ENCODE measurements at places on chromosomes 1 and 21.
A peak's percentile ranks its signal among the peaks of the same experiment; 100 is the strongest.

DNA sequence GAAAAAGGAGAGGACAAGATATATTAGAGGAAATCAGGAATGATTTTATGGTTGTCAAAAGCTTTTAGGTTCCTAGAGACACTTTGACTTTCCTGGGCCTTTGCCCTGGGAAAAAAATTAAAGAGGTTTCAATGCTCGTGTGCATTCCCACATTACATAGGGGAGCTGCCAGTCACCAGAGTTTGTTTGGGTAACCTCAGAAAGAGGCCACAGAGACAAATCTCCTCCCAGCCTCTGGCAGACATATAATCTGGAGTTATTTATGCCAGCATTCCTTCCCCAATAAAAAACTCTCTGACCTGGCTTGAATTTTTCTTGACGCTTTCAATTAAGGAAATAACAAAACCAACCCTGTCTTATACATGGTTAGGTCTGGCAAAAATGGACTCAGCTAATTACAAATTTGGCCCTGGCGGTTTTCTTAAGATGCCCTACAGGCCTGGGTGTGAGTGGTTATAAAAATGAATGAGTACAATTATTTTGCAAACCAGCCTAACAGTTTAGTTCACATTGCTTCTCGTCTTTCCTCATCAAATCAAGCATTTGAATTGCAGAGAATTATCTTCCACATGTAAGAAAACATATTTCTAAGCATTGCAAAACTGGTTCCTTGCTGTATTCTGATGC lies 63.7 kb downstream of the WLS start:
- DNase-seq: no peak

DNA sequence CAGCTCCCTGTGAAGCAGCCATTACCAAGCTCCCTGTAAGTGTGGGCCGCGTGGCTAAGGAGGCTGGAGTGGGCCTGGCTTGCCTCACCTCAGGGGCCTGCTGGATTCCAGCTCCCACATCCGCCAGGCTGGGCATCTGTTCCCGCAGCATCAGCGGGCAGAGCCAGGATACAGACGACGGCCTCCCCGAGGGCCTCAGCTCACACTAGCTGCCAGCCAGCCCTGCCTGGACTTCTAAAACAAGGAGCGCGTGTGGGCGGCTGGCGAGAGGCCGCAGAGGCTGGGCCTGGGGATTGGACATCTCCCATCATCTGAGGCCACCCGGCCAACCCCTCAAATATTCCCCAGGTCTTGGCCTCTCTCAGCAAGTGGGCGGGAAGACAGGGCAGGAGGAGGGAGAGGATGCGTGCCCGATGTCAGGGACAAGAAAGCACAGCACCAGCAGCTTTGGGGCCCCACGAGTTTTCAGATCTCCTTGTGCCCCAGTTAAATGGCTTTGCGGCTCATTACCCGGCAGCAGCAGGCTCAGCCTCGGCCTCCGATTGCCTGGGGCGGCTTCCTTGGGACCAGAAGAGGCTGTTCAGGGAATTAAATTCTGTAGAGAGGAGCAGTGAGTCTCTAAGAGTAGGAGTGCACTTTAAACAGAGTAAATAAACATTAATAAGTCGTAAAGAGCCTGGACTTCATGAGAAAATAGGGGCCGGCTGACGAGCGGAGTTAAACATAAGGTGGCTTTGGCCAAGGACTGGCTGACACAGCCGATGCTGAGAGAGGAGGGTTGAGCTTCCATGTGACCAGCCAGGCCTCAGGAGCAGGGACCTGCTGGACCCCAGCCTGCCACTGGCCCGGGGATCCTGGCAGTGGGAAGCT lies 208.9 kb upstream of the C1orf174 start:
- DNase-seq: no peak

DNA sequence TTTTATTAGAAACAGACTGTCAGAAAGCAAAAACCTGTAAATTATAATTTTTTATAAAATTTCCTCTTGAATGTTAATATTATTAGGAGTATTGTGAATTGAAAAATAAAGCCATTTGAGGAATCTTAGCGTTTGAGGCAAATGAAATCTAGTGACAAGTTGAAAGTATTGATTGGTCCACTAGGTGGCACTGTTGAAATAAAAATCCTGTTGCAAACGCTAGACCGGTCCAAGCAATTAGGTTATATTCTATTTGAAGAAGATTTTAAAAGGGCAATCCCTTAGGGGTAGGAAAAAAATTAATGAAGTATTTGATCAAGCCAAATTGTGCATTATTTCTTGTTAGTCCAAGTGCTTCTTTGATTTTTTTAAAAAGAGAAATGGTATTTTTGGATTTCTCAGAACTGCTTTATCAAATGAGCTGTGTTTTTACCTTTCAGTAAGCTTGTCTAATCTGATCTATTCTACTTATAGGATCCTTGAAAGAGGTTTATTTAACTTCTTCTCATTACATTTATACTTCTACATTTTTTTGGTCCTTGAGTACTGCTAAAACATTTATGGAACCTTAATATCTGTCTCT lies 57.7 kb downstream of the ATG4C start:
- DNase-seq: no peak

- no peak for DNase-seq
Observed at GRCh38 chr1:151061704-151062103, 1.5 kb downstream of the MLLT11 start.

DNA sequence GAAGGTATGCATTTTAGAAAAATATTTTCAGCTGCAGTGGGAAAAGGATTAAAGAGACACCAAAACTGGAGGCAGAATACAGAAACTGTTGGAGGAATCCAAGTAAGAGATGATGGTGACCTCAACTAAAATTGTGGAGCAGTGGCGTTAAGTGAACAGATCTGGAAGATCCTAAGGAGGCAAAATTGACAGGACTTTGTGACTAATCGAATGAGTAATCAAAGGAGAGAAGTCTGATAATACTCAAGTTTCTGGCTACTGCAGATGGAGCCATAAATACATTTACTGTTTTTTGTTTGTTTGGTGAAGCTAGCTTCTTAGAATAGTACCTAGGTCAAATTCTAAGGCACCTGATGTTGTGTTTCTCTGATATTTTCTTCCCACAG lies 3.1 kb downstream of the CTBS start:
- DNase-seq: no peak

DNA sequence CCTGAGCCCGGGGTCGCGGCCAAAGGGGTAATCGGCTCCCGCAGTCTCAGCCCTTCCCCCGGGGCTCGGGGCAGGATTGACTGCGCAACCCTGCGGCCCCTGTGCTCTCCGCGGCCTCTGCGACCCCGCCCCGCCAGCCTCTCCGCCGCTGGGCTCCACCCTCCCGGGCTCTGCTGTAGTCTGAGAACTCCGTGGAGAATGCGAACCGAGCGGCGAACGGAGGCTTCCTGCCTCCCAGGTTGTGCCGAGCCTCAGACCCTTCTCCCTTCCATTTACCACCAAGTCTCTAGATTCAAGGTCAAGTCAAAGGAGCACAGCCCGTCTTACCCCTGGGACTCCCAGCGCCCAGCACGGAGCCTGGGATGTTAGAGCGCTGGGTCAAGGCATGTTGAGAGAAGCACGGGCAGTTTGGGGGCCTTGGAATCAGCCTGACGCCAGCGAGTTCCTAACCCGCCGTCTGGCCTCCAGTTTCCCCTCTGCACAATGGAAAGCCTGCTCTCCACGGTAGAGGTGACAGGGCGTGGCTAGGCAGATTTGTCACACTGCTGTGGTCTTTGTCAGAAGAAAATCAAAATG lies 3.0 kb downstream of the ATP2B4 start:
- DNase-seq: peak; percentile 72

- DNase-seq: no peak
Observed at GRCh38 chr1:194698908-194699318, 1512.5 kb upstream of the B3GALT2 start.

DNA sequence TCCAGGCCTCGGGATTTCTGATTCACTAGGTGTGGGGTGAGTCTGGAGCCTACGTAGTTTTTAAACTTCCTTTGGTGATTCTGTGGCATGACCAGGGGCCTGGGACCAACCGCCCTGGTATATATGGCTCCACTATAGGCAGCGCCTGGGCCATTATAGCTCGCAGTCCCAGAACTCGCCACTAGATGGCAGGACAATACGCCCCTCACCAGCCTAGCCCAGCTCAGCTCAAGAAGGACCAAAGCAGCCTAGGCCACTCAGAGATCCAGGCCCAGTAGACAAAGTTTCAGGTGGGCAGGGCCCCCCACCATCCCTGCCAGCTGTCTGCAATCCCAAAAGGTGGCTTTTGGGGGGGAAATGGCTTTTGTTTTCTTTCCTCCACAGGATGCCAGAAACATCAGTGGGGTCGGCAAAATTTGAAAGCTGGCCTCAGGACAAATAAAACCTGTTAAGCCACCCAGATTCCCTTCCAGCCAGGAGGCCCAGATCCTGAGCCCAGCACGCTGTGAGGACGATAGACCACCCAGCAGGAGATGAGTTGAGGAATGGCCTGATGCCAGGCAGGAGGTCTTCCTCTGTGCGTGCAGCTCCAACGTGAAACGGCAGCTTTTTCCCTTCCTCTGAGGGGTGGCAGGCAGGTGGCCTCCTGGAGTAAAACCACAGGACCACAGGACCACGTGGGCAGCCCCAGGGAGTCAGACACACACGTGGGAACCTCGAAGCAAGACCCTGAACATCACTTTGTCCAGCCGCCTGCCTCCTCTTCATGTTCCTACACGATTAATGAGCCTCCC lies 24.8 kb upstream of the TMEM51 start:
- peak; percentile 82 for DNase-seq

GRCh38 chr1:56357927-56358690 lies 221.3 kb downstream of the PLPP3 start:
- no peak for DNase-seq

DNA sequence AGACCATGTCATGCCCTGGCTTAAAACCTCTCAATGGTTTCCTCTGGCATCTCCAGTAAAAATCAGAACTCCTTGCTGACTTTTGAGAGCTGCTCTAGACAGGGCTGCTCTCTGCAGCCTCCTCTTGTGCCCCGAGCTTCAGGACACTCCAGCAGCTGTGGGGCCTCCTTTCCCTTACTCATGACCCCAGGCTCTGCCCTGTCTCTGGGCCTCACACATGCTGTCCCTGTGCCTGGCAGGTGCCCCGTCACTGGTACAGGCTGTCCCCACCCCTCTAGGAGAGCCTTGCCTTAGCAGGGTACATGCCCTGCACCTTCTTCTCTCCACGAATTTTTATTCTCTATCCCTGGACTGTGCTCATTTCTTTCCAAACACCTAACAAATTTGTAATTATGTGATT lies 43.2 kb downstream of the HIVEP3 start:
- DNase-seq: no peak

GRCh38 chr1:31830065-31830464 lies 14.2 kb upstream of the SPOCD1 start:
- DNase-seq: no peak

GRCh38 chr1:89910780-89911179 lies 84.1 kb upstream of the ZNF326 start:
- no peak for DNase-seq

GRCh38 chr1:219587401-219587800 lies 25.5 kb downstream of the ZC3H11B start:
- DNase-seq: no peak

- DNase-seq: no peak
Observed at GRCh38 chr1:195965475-195965874, 642.8 kb downstream of the KCNT2 start.

- no peak for DNase-seq
Observed at GRCh38 chr21:33762803-33763581, 120.7 kb downstream of the ITSN1 start.

DNA sequence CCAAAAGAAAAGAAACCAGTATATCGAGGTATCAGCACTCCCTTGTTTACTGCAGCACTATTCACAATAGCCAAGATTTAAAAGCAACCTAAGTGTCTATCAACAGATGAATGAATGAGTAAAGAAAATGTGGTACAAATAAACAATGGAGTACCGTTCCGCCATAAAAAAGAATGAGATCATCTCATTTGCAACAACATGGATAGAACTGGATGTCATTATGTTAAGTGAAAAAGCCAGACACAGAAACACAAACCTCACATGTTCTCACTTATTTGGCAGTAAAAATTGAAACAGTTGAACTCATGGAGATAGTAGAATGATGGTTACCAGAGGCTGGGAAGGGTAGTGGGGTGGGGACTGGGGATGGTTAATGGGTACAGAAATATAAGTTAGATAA lies 4.3 kb upstream of the GNG5 start:
- DNase-seq: no peak

DNA sequence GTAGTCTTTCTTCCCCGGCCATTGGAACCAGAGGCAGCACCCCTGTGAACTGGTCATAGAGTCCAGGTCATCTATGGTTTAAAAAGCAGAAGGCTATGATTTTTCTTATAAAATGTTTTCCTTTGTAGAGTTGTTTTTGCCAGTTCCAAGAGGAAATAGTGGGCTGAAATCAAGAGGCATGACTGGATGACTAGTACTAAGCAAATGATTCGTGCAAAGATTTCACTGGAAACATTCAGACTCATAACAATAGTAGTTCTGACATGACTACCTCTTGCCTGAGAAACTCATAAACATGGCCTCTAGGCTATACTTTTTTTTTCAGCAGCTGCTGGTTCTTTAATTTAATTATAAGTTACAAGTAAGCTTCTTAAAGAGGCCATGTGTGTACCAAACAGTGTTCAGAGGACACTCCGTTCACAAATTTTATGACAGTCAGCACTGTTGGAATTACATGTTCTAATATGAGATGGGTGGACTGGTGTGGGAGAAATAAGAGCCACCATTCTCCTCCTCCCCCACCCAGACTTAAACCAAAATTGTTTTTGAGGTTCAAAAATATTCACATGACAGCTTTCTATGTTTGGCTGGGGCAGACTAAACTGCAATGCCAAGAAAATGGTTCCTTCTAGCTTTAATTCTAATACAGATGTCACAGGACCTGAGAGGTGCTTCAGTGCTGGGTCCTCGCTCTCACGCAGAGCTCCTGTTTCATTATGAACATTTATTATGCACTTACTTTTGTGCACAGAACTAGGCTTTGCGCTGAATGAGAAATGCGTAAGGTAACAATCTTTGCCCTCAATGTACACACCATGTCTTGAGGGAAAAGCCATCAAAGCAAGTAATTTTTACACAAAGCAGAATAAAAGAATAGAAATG lies 147.5 kb downstream of the ZC3H11B start:
- DNase-seq: no peak
